ENCODE measurements at places on chromosomes 6 and 20.

GRCh38 chr6:97677626-97678025, 394.6 kb upstream of the MMS22L start:
- no peak for DNase-seq

GRCh38 chr20:44552950-44553908, 29.1 kb upstream of the PKIG start:
- peak; percentile 58 for DNase-seq

- DNase-seq, result no peak
Observed at GRCh38 chr6:109381061-109381746, 1.1 kb downstream of the CD164 start.

DNA sequence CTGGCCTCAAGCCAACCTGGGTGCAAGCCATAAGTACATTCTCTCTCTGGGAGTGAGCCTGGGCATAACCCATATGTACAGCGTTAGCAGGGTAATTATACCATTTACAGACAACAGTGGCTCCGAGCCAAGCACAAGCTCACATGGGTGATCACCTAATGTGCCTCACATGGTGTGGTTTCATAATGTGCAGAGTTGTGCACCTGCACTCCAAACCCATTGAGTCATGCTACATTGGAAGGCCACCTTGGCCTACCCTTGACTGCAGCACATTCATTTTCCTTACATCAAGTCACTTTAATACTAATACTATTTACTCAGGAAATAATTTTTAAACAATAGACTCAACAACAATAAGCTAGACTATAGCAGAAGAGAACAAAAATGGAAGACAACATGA, 194.5 kb upstream of the PLN start:
- no peak for DNase-seq

DNA sequence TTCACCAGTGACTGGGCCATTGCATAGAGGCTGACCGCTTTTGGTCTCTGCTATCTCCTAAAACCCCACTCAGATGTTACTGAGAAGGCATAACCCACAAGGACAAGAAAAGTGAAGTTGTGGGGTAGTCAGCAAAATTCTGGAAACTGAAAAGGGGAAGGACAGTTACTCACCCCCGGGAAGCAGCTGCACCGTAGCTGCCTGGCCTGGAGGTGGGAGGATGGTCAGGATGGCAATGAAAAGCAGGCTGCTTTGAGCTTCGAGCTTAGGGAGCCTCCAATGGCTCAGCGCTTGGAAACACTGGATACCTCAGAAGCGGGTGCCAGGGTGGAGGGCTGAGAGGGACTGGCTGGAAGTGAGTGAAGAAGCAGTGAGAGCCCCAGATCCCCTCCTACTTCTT, 56.0 kb downstream of the KCNK5 start:
- no peak for DNase-seq

GRCh38 chr6:34922177-34922663, 33.2 kb downstream of the ANKS1A start:
- DNase-seq, result no peak

DNA sequence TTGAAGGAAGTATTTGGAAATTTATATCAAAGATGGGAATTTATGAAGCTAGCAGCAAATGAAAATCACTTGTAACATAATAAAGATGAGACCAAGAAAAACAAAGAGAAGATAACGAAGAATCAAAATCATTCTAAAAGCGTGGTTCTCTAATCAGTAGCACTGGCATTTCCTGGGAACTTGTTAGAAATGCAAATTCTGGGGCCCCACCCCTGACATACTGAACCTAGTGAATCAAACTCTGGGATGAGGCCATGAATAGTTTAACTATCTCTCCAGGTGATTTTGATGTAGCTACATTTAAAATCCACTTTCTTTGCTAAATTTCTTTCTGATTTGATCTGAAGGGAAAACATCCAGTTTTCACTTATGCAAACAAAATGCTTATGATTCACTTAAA, 1075.6 kb downstream of the HACE1 start:
- no peak for DNase-seq

DNA sequence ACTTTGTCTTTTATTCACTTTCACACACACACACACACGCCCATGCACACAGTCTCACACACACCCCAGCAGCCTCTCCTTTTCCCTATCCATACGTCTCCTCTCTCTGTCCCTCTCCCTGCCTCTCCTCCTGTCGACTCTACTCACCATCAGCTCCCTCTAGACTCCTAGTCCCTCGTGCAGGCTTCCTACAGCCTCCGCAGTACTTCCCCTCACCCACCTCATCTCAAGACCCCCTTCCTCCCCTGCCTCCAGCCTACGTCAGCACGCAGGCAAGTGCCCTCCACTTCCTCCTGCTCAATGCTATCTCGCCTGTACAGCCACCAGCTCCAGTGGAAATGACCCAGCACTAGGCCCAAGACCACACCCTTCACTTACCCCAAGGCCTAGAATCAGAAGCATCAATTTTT, 820 bp upstream of the TREML2 start:
- no peak for DNase-seq

DNA sequence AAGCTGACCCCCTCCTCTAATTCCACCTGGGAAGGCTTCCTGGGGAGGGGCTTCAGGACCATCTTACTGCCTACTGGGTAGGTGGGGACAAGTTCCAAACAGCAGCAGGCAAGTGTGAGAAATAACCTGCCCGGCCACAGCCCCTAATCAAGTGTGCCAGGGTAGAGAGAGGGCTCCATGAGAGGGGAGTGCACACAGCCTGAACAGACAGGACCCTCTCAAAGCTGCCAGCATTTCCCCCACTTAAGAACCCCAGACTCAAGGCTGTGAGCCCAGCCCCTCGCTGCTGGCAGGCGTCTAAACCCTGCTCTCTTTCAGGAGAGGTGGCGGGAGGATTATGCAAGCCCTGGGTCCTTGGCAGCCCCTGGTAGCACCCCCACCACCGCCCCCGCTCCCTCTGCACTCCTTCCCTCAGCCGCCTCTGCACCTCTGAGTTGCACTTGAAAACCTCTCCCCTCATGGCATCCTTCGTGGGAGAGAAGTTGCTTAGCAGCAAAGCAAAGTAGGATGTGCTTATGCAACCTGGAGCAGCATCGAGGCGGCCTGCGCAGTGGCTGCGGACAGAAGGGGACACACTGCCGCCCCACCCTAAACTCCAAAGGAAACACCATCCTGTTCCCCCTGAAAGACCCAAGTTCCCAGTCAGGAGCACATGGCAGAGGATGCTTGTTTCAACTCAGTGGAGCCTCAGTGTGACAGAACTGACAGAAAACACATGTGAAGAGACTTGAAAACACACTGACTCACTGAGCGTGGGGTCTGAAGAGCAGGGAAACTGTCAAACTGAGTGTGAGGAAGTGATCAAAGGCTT, 10.5 kb downstream of the DDRGK1 start:
- no peak for DNase-seq

DNA sequence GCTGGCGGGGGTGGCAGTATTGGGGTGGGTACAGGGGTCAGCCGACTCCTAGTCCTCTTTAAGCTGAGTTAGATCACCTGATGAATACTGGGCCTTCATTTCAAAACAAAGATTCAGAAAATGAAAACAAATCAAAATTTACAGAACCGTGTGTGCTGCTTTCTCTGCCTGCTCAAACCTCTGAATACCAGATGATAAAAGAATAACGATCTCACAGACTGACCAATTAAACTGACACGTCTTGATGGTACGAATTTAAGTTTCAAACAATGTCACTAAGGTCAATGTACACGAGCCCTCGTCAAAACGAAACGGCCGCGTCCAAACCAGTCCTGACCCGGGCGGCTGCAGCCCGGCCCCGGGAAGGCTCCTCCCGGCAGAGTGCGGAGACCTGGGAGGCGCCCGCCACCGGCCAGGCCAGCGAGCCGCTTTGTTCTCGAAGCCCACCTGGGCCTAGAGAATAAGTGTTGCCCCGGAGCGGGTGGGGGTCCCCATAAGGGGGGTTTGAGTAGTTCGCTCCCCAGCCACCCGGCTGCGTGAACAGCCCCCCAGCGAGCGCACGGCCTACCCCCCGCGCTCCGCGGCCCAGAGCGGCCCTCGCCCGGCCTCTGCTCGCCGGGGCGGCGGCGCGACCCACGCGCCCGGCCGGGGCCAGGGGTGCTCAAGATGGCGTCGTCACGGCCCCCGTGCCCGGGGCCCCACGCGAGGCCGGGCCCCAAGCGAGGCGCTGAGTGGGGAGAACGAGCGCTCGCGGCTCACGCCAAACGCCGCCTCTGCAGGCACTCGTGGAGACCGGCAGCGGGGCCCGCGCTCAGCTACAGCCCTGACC, 728 bp downstream of the PSMA7 start:
- no peak for DNase-seq

- no peak for DNase-seq
Observed at GRCh38 chr6:111353912-111354462, 129.0 kb downstream of the REV3L start.

DNA sequence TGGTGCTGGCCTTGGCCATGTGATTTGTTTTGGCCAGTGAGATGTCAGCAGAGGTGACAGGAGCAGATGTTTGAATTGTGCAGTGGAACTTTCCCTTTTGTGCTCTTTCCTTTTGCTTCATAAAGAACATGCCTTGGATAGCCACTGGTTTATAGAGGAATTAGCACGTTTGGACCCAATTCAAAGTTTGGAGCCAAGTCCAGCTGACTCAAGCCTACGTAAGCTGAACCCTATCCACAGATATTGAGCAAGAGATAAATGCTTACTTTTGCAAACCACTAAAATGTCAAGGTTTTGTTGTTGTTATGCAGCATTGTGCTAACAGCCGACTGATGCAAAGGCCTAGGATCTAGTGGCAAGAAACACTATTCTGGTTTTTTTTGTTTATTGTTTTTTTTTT, 230.9 kb upstream of the CITED2 start:
- no peak for DNase-seq

DNA sequence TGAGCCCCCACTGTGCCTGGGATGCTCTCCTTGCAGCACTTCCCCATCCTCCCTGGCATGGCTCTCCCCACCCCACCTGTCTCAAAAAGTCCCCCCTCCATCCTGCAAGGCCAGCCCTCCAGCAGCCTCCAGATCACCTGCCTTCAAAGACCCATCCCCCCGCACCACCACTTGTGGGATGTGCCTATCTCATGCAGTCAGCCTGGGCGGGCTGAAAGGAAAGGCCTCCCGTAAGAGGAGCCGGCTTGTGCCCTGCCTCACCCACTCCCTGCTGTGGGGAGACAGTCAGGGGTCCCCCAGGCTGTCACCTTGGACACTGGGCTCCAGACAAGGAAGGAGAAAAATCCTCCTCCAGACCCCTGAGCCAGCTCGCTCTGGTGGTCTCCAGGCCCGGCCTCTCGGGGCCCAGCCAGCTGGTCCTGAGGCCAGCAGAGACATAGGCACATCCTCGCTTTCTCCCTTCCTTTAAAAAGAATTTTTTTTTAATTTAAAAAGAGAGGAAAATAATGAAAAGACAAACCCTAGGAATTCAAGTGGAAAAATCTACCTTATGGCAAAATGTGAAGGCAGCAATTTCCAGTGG, 77.3 kb downstream of the GRM4 start:
- no peak for DNase-seq

- no peak for DNase-seq
Observed at GRCh38 chr6:131997429-131998153, 46.4 kb upstream of the CCN2 start.

DNA sequence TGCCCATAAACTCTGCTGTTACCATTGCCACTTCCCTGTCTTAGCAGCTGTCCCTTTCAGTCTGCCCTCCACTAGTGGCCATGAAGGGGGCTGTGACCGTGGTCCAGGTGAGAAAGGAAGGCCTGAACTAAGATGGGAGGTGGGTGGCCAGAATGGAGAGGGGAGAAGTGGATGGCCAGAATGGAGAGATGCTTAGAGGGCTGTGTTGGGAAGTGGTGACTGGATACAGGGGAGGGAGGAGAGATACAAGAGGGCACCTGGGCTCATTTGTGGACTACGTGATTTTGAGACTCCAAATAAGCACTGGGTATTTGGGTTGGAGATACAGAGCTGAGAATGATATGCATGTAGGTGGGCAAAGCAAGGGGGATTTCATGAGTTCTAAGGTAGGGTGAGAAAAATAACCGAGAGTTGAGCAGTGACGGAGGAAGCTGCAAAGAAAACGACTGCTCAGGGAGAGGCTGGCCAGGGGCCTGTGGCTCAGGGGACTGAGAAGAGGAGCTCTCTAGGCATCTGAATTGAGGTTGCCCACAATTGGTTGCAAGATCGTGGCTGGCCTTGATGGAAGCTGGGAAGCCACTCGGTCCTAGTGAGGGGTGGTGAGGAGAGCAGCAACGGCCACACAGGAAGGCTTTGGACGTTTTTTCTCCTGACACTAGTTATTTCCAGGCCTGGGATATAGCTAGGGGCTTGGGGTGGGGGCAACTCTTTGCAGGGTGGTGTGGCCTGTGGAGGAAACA, 36.9 kb downstream of the PANK2 start:
- DNase-seq, result no peak
